ENCODE measurements at places on chromosomes 11 and 22.

DNA sequence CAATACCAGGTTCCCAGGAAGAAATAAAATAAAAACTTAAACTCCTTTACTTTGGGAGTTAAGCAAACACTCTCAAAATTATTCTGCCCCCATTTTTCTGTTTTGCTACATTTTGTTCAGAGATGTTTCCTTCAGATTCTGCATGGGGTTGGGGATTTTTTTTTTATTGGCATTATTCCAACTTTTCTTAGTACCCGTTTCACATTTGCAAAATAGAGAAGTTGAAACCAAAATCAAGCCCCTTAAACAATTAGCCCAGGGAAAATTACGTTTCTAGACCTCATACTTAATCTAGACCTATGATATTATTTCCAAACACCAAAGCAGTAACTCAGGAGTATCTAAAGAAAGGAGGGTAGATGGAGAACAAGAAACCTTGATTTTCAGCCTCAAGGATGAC is 20.6 kb upstream of the MS4A7 start:
- DNase-seq: no peak

DNA sequence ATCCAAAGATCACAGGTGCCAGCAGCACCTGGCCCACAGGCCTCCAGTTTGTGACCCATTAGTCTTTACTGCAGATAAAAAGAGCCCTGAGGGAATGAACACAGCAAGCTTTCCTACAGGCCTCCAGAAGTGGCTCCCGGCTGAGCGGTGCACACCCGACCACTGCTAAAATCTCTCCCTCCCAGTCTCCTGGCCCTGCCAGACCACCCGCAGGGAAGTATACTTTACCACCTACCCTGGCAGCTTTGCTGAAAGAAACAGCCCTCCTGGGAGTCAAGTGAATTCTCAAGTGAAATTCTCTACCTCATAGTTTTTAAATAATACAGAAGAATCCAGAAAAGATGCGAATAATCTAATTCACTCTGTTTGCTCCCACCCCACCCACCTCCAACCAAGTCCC is 15.4 kb upstream of the MTNR1B start:
- no peak for DNase-seq

DNA sequence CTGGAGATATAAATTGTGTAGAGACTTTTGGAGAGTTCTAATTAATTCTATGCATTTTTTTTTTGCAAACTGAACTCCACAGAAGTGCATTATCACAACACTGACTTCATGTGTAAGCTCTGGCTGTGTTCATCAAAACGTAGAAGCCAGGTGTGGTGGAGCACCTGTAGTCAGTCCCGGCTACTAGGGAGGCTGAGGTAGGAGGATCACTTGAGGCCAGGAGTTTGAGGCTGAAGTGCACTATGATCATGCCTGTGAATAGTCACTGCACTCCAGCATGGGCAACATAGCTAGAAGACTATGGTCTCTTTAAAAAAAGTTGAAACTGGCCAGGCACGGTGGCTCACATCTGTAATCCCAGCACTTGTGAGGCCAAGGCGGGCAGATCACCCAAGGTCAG is 20.6 kb downstream of the TCF20 start:
- no peak for DNase-seq

DNA sequence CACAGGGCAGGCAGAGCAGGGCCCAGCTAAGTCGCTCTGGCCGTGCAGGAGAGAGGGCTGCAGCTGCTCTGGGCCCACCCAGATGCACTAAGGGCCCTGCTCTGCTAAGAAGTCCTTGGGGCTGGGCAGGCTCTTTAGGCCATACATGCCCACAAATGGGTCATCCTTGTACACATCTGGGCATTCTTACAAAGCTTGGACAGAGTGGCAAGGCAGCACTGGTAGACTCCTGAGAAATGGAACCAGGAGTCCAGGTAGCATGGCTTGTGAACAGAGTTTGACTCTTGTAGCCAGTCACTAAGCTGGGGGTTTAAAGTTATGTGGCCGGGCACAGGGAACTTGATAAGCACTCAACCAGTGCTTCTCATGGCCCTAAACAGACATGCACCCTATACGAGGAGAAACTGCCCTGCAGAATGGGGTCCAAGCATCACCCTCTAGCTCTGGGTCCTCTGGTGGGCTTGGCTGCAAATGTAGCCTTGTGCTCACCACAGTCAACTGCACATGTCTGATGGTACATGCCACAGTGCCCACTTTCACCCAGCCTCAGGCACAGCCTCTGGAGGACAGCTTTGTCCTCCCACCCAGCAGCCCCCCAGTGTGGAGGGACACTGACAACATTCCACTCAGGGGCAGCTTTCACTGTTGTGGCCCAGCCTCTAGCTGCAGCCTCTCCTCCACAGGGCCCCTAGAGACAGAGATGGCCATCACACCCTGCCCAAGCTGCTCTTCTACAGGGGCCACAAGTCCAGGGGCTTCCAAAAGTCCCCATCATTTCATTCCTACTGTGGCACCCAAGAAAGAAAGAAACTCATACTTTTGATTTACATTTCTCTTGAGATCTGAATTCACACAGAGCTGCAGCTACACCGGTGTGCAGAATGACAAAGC is 75.2 kb downstream of the DGCR2 start:
- DNase-seq: no peak

DNA sequence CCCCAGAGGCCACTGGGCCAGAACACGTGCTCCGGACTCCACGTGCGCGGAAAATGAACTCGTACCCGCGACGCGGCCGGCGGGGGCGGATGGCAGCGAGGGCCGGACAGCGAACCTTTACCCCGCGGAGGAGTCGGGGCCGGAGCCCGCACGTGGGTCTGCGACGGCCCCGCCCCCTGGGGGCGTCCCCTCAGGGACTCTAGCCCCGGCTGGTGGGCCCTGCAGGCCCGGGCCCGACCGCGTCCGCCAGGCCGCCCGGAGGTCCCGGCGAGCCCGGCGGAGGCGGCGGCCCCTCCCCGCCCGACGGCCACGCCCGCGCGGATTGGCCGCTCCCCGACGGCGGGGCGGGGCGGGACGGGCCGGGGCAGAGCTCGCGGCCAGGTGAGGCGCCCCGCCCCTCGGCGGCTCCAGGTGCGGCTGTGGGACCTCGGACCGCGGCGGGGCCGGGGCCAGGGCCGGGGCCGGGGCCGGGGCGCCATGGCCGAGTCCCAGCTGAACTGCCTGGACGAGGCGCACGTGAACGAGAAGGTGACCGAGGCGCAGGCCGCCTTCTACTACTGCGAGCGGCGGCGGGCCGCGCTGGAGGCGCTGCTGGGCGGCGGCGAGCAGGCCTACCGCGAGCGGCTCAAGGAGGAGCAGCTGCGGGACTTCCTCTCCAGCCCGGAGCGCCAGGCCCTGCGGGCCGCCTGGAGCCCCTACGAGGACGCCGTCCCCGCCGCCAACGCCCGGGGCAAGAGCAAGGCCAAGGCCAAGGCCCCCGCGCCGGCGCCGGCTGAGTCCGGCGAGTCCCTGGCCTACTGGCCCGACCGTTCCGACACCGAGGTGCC is at the start of gene FAM83F:
Gene FAM83F, plus strand, starts transcription at position 389 of the 827 bp plus-strand sequence. Its CDS starts 89 bp downstream, at position 478.
- no peak for DNase-seq
